ENCODE measurements at places on chromosomes 3 and 15.

DNA sequence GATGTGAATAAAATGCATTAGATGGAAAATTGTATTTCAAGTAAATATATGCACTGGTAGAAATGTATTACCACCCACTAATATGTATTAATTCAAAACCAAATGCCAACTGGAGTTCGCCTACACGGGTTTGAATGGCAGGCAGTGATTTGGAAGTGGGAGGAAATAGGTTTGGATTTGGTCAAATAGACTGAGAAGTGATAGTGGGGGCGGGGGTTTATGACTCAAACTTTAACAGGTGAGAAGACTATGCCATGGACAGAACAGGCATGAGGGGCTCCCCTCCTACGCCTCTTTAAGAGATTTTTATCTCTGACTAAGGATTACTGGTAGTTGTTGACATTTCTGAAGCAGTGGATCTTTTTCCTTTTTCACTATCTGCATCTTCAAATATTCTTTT lies 677.8 kb downstream of the NTRK3 start:
- DNase-seq = no peak

GRCh38 chr15:58148633-58149445 lies 10.7 kb downstream of the AQP9 start:
- DNase-seq = no peak

- DNase-seq = no peak
These were observed 98.5 kb downstream of the MTHFS start for GRCh38 chr15:79798311-79798710.

GRCh38 chr3:186973702-186974101 lies 43.4 kb downstream of the ST6GAL1 start:
- no peak for DNase-seq

DNA sequence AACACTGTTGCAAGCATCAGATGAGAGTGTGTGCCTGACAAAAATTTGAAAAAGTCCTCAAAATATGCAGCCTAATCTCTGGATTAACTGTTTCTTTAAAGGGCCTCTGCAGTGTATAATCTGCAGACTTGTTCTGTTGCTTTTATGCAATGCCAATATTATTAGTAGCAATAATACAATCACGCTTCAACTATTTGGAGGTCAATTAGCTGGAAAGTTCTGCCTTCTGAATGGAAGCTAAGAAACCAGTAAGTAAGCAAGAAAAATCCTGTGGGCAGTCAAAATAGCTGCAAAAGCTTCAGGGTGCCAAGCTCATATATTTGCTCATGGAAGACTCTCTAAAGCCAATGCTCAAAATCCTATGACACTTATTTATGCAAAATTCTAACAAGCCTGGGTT lies 153.2 kb upstream of the NR2F2 start:
- no peak for DNase-seq

GRCh38 chr3:195774917-195775316 lies 36.8 kb downstream of the MUC4 start:
- DNase-seq = no peak

GRCh38 chr3:178325330-178325729 lies 210.9 kb upstream of the KCNMB2 start:
- peak; percentile 57 for DNase-seq

GRCh38 chr3:74812756-74813155 lies 198.3 kb upstream of the CNTN3 start:
- DNase-seq = no peak

DNA sequence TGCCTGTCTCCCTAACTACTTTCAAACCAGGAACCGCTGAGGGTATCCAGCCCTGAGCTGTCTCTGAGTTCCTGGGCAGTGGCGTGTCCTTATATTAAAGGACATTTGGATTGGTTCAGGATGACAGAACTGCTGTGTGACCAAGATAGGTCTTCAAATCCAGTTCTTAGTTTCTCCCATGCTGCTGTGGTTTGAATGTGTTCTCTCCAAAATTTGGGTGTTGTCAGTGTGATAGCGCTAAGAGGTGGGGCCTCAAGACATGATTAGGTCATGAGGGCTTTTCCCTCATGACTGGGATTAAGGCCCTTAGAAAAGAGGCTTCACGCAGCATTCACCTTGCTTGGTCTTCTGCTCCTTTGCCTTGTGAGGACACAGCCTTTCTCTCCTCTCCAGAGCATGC lies 376.5 kb upstream of the TPM1 start:
- no peak for DNase-seq

- DNase-seq = peak; percentile 83
These were observed 83.1 kb downstream of the XXYLT1 start for GRCh38 chr3:195187609-195188425.

DNA sequence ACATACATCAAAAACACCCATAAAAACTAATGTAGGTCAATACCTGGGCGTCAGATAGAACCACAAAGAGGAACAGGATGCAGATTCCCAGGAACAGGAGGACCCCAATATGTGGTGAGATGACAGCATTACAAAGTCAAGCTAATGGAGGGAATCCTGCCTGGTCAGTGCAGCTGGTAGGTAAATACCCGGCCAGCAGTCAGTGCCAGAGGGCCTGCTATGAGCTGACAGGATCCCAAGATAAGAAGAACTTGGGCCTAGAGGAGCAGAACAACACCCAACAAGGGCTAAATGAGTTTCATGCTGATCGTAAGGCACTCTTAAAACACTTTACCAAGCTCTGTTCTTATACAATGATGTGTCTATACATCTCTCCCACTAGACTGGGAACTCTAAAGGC lies 61.2 kb upstream of the KCNMB2 start:
- DNase-seq = peak; percentile 30

DNA sequence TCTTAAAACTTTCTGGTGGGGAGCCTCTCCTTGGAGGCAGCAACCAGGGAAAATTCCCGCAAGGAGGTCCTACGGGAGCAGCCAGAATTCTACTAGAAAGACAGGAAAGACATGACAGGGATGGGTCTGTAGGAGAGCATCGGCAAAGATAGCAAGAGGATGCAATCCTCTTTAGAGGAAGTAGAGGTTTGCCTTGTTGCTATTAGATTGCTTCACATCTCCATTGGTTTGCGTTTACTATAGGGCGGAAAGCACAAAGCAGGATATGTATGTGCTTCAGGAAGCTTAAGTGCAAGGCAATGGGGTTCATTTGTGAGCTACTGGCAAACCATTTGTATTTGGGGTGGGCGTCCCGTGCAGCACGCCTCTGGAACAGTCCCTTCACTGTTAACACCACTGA lies 193.0 kb downstream of the RORA start:
- DNase-seq = no peak

Data from mesenchymal stem cell (in vitro differentiated cells and primary cell).